ENCODE measurements at places on chromosomes 2 and 18.

- DNase-seq, result no peak
These were observed 267.2 kb upstream of the HDAC4 start for GRCh38 chr2:239668042-239668441.

GRCh38 chr2:25819597-25820039 is 58.7 kb downstream of the ASXL2 start:
- no peak for DNase-seq

DNA sequence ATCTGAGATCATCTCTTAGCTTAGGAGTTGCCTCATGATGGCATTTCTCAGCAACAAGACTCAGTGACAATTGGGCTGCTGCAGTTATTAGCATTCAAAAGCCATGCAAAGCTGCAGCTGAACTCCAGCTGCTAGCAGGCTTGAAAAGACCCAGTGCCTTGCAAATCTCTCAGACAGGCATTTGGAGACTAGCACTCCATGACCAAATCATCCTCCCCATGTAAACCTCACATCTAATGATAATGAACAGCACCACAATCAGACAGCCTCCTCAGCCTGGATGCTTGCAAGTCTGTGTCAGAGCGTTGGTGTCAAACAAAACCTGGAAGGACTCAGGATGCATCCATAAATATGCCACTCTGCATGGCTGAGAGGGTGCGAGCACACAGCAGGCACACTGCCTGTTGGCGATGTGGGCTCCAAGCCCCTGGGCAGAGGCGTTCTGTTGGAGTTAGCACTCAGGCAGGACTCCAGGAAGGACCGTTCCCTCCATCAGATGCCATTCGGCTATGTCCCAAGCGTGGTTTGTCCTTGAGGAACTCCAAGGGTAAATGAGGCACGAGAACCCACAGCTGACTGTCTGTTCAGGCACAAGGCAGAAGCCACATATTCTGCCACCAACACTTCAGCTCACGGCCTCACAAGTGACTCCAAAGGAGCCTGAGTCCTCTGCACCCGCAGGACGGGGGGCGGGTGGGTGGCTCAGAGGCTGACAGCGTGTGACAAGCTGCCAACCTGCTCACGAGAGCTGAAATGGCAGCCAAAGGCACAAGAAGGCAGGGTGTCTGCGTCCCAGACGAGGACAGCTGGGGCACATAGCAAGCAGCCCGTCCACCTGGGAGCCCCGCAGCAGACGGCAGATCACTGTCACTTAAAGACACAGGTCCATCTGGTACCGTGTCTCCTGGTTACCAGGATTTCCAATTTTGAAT is 183.8 kb downstream of the MYT1L start:
- DNase-seq, result no peak

GRCh38 chr18:78915446-78916008 is 64.1 kb upstream of the SALL3 start:
- no peak for DNase-seq

- peak; percentile 89 for DNase-seq
These were observed 151.6 kb downstream of the DTNB start for GRCh38 chr2:25521665-25522387.

DNA sequence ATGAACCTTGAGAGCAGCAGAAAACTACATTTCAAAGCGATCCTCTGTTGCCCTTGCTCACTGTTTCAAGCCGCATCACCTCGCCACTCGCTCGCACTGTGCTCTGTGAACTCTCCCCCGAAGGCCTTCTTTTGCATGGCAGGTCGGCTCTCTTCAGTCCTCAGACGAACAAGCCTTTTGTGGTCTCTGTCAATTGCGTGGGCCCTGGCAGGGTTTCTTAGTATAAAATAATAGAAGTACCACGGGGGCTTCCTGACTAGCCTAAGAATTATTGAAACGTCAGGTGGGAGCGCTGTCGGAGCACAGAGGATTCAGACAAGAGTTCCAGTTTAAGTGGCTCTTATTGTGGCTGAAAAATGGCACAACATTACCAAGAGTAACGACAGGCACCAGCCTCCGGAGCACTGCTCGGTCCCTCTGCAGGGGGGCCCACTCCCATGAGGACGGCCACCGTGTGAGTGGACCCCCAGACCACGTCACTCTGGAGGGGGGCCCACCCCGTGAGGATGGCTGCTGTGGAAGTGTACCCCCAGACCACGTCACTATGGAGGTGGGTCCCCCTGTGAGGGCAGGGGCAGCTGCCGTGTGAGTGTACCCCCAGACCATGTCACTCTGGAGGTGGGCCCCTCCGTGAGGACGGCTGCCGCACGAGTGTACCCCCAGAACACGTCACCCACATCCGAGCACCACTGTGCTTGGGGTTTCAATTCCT is 237.7 kb downstream of the HDAC4 start:
- DNase-seq, result no peak

DNA sequence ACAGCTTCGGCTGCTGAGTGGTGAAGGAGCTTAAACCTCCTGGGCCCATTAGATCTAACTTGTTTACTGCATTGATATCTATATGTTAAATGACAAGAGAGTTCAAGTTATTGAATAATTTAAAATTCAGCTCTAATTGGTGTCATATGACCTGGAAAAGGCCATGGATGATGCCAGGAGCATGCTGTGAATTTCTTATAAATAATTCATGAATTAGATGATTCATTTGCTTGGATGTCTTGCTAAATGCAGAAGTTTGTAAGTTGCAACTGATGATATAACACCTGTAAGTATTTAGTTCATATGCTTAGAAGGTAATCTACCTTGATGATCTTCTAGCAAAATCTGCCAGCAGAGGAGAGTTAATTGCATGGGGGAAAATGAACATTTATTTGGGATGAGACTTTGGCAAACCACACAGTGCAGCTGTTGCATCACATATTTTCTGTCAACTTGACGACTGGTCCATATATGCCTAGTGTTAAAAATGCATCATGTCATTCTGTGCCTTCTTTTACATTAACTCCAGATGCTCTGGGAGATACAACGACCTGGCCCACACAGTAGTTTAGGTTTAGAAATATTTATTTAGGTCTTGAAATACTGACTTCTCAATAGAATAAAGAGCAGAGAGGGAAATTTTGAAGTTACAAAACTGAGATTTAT is 226.3 kb downstream of the KIAA1328 start:
- no peak for DNase-seq

Data from cardiac fibroblast (primary cell).